ENCODE measurements at places on chromosomes 1 and 21.

- DNase-seq: peak; percentile 62
Observed at GRCh38 chr1:63920154-63921117, 146.6 kb downstream of the ROR1 start.

DNA sequence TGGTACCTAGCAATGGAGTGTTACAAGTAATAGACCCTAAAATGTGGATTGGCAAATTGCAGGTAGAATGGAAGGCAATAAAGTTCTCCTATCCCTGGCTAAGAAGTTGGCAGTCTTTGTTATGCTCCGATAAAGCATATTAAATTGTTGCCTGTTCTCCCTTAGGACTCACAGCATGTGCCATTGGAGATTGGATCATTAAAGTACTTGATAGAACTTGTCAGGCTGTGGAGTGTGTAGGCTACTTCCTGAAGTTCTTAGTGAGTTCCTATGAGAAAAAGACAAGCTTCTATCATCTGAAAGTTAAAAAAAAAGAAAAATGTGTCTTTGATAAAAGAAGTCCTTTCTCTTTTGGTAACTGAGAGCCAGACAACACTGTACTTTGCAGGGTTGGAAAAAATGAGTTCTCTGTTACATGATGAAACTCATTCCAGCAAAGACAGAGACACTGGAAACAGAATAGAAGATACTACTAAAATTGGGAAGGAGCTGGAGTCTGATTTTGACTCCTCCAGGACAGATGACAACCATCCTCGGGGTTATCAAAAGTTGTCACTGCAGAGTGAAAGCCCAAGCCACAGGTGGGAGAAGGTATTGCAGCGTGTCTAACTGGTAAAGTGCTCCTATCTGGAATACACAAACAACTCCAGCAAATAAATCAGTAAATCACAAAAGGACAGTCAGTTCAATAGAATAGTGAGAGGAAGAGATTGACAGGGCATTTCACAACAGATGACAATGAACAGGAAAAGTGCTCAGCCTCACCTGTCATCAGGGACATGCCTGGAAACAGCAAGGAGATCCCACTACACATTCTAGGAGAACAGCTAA, 87.5 kb upstream of the WDR26 start:
- no peak for DNase-seq

DNA sequence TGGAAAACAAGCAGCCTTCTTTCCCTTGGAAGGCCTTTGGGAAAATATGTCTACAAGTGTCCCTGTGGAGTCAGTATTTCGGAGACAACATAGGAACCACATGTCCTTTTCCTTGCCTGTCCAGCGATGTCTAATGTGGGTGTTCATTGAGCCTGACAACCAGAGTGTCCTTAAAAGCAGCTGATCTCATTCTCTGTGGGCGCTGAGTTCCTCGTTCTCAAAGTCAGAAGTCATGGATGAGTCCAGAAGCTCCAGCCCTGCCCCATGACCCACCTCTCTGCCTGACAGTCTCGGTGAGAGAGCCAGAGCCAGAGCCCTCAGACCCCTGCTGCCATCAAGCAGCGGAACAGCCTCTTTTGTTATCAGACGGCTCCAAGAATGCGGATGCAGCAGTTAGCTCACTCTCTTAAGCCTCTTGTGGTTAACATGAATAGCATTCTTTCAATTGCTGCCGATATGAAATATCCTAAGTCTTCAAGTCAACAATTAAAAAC, 329.2 kb downstream of the TGFB2 start:
- peak; percentile 83 for DNase-seq

- no peak for DNase-seq
Observed at GRCh38 chr1:200146100-200146499, 118.6 kb downstream of the NR5A2 start.

DNA sequence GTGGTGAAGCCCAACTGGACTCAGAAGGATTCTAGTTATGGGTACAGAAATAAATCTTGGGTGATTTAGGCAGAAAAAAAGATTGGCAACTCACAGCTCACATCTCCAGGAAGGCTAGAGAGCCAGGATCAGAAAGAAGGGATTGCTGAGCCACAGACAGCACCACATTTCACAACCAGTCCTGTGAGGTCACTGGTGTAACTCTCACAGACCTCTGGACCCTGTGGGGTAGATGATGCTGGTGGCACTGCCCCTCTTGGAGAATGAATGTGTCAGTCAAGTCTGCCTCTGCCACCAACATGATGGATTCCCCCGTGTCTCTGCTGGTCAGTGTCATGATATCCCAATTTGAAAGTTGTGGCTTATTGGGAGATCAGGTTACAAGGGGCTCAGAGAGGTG, 70.9 kb upstream of the HMCN1 start:
- no peak for DNase-seq
